ENCODE measurements at places on chromosomes 6 and 20.

DNA sequence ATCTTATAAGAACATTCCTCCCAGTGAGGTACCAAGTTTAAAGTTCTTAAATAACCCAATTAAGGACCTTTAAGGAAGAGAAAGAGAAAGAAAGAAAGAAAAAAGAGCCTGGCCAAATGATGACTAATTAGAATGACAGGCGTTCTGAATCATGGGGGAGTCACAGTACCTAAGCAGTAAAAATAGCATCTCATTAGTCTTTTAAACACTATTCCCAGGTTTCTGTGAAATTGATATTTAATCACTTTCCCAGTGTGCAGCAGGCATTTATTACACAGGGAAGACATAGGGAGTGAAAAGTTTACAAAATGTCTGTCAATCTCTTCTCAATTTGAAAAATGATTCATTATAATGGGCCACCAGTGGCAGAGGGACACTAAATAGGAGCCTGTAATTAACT, 251.4 kb upstream of the MANEA start:
- no peak for DNase-seq

DNA sequence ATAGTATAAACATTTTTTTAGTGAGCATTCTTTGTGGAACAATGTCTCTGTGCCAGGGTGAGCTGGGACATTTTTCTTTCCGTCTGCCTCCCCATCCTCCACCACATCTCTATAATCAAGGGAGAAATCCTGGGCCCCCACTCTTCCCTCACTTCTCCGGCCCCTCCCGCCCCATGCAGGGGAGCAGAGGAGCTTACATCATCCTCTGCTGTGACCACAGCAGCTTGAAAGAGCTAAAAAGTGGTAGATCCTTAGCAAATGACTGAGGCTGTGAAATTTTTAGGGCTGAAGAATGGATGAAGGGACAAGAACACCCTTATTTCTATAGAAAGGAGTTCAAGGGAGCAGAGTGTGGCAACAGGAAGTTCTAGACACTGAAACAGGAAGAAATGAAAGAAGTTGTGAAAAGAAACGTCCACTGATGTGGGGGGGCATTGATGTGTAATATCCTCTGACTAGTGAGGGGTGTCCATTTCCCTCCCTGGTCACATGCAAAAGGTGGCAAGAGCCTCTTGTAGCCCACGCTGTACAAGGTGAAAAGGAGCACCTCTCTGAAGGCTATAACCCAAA, 380.3 kb upstream of the JARID2 start:
- DNase-seq, result no peak

- DNase-seq, result no peak
Observed at GRCh38 chr6:139485742-139486475, 111.5 kb upstream of the CITED2 start.

- DNase-seq, result no peak
Observed at GRCh38 chr6:122389704-122390372, 9.6 kb upstream of the HSF2 start.

DNA sequence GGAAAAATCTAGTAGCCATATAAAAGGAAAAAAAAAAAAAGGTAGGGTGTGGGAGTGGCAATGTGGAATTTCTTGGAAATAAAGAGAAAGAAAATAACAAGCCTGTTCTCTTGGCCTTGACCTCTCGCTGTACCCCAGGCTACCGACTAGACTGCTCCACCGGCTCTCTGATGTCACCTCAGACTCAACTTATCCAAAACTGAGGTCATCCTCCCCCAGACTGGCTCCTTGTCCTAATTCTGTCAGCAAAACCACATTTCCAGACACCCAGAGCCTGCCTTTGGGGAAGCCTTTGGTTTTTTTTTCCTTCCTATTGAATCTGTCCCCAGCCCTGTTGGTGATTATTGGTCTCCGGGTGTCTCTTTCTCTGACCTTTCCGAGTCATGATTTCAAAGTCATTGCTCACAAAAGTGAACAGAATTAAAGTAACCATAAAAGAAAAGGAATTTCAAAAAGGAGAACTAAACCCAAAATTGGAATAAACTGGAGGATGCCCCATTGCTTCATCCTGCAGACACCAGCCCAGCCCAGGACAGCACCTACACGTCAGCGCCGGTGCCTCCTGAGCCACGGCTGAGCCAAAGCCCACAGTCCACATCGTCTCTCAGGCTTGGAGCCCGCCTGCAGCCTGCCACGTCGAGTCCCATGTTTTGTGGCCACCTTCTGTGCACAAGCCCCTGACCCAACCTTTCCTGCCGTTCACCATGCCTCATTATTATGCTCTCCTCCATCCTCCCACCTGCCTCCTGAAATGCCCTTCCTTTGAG, 170.7 kb downstream of the MYLK4 start:
- no peak for DNase-seq

GRCh38 chr6:13446381-13446780, 41.0 kb downstream of the GFOD1 start:
- no peak for DNase-seq

DNA sequence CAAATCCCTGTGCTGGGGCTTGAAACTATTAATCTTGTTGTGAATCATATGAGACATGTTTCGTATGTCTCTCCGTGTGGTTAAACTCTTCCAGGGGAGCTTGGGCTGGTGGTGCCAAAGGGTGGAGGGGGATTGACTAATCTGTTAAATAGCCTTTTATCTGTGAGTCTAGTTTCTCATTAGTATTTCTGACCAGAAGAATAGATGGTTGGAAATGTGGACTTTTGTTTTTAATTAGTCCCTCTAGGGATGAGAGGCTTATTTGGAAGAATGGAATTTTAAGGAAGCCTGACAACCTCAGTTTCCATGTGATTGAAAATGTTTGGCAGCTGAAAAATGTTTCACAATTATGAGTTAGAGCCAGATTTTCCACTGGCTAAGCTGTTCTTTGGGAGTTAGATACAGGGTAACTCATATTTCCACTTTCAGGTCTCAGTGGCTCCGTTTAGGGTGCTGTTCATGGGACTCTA, 117.3 kb downstream of the BCKDHB start:
- DNase-seq, result no peak

- no peak for DNase-seq
Observed at GRCh38 chr20:19603376-19603750, 154.7 kb upstream of the RIN2 start.

DNA sequence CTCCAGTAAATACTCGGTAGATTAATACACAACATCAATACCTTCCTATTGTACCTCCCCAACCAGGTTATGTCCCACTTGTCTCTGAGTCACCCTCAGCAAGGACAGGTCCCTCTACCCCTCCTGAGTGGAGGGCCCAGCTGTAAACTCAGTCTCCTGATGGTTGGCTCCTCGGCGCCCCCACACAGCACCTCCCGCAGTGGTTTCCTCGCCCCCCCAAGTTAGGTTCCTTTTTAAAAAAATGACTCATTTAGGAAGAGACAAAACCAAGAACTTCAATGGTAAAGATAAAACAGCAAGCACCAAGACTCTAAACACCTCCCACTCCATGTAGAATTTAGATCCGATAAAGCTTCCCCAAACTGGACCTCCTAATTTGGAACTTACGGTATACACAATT, 83.5 kb downstream of the TRERF1 start:
- DNase-seq, result peak; percentile 32

DNA sequence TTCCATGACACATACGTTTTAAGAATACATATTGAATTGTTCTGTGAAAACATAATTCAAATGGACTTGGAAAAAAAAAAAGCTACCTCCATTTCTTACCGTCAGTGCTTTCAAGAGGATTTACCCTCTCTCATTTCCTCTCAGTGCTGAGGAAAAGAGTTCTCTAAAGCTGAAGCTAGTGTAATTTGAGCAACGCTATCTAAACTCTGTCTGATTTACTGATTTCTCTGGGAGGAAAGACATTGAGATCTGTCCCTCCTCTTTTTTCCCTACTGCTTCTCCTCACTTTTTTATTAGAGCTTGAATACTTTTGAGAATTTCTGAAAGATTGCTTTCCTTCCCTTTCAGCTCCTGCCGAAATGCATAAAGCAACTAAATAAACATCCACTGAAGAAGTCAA, 41.2 kb upstream of the GRIK2 start:
- no peak for DNase-seq

DNA sequence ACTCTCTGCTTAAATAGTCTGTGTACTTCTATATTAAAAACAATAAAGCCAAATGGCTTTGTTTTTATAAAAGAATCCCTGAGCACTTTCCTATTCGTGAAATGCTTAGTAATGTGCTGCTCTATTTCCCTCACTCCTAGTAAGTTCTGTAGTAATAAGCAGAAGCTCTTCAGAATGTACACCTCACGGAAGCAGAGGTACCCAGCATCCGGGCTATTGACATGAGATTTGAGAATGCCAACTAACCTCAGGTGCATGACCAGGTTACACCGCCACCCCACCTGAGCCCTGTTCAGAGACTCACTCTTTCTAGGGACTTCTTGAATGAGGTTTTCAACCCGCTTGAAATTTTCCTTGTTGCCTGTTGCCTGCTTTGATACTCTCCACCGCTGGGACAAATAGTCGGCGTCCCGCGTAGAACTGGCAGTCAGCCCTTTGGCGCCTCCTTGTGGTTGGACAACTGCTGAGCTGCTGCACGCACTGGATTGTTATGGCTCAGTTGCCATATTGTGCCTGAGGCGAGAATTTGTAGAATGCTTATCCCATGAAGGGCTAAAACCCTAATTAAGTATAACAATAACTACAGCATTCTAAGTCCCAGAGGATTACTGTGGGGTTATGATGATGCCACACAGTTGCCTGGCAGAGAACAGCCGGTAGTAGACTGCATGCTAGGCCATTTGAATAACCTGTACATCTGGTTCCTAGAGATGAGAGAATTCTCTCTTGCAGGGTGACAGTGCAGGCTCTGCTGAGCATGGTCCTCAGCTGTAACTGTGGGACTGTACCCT, 95.4 kb downstream of the KHDC1L start:
- peak; percentile 50 for DNase-seq

DNA sequence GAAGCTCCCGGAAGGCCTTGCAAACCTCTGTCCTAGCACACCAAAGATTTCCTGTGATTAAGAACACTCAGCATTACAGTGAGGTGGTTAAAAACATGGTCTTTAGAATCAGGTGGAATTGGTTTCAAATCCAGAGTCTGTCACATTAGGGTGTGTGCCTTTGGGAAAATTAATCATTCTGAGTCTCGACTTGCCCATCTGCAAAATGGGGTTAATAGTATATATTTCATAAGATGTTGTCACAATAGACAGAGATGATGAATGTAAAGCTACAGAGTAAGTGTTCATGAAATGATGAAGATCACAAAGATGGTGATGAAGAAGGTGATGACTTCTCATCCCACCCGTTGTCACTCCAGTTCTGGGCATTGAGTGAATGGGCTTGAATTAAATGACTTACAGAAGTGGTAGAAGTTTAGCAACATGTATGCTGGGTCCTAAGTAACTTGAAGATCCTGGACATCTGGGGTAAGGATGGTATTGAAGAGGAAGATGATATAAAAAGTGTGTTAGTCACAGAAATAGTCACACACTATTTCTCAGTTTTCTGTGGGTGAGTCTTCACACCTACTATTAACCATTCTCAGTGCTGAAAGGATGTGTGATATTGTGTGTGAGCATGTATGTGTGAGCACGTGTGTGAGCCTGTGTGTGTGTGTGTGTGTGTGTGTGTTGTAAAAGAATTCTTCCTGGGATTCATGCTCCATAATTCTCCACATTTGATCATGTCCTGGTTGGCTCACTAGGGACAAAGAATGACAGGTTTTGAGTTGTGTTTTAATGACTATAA, 28.0 kb upstream of the NEDD9 start:
- no peak for DNase-seq

- no peak for DNase-seq
Observed at GRCh38 chr20:40104959-40105358, 584.1 kb downstream of the MAFB start.

DNA sequence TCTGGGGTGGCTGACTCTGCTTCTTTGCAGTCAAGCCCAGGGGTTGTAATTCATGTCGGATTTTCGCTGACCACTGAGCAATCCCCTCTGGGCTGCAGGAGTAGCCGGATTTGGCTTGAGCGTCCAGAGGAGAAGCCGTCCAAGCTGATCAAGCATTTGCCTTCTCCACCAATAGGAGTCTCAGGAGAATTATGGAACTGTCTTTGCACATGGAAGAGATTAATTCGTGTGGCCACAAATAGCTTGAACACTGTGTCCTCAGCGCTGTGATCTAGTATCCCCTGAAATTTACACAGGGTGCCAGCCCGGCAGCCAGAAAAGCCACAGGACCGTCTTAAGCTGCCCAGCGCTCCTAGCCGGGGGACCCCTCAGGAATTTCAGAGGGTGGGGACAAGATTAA, 37.1 kb downstream of the EYA2 start:
- DNase-seq, result no peak

GRCh38 chr6:137808191-137808590, 58.9 kb upstream of the TNFAIP3 start:
- DNase-seq, result no peak

DNA sequence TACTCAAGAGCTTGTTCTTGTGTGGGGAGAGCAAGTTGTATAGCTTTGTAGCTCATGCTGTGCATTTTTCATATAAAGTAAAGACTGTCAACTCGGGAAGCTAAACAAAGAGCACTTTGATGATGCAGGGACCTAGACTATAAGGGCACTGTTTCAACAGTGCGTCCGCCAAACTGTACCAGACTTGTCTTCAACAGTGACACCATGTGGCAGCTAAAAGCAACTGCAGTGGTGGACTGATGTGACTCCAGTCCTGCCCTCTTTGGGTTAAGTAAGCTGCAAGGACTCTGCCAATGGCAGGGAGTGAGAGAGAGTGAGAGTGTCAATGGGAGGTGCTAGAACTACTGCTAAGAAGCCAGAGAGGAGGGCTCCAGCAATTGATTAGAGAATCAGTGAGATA, 48.1 kb upstream of the MC3R start:
- peak; percentile 9 for DNase-seq

GRCh38 chr6:169371344-169372127, 117.9 kb upstream of the THBS2 start:
- DNase-seq, result no peak

DNA sequence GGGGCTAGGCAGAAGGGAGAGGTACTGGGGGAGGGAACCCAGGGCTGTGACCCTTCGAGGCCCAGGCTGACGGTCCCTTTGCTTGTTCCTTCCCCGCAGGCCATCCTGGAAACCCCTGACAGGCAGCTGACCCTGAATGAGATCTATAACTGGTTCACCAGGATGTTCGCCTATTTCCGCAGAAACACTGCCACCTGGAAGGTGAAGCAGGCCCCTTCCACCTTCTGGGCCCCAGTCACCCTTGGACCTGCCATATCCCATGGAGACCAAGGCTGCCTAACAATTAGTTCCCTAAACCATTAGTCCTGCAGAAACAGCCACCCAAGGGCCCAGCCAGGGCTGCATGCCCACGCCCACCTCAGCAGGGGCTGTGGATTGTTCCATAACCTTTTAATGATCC, 44.9 kb downstream of the FOXP4 start:
- DNase-seq, result no peak

DNA sequence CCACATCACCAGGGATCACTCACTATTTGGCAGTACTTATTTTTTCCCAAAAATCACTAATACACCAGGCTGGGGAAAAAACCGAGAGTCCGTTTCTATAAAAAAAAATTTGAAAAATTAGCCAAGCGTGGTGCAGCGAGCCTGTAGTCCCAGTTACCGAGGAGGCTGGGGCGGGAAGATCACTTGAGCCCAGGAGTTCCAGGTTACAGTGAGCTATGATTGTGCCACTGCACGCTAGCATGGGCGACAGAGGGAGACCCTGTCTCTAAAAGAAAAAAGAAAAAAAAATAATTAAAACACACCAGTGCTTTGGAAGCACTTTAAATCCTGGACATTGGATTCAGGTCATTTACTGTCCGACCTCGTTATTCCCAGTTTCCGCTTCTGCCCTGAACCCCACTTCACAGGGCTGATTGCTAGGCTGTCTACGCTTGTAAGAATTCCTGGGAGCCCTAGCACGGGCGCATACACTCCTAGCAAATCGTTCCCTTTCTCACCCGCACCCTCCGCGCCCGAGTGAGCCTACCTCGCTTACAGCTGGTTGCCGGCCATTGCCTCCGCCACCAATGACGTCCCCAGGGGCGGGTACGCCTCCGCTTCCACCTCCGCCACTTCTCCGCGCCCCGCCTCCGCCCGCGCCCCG, at the start of gene TPMT:
Gene TPMT (minus strand): TSS at position 571 of the 643 bp plus-strand sequence. CDS start 5,950 bp downstream, outside the sequence.
- DNase-seq, result peak; percentile 7
